HFFc6 (cell line): ENCODE measurements at places on chromosomes 16 and 17.

- no peak for DNase-seq
Measured at GRCh38 chr17:15049795-15050160, 215.3 kb downstream of the PMP22 start.

DNA sequence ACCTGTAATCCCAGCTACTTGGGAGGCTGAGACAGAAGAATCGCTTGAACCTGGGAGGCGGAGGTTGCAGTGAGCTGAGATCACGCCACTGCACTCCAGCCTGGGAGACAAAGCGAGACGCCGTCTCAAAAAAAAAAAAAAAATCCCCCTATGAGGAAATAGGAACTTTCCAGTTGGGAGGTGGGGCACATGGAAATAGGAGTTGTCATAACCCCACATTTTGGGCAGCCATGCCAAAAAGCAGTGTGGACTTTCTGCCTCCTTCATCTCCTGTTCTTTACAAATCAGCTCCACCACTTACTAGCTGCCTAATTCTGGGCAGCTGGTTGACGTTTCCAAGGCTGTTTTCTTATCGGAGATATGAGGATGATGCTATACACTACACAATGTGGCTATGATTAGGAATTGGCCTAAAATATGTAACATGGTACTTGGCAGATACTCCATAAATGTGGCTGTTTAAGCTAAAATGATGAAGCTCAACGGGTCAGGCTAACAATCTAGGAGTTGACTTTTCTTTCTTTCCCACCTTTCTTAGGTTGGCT lies 21.5 kb upstream of the CCL5 start:
- no peak for DNase-seq

- DNase-seq, result no peak
Measured at GRCh38 chr17:40563220-40564052, 1.8 kb downstream of the CCR7 start.

GRCh38 chr17:30950669-30951399 lies 20.0 kb upstream of the RNF135 start:
- peak; percentile 87 for DNase-seq

- DNase-seq, result no peak
Measured at GRCh38 chr16:50879873-50880695, 138.2 kb downstream of the CYLD start.

GRCh38 chr16:4184038-4184702 lies 57.7 kb downstream of the SRL start:
- no peak for DNase-seq

DNA sequence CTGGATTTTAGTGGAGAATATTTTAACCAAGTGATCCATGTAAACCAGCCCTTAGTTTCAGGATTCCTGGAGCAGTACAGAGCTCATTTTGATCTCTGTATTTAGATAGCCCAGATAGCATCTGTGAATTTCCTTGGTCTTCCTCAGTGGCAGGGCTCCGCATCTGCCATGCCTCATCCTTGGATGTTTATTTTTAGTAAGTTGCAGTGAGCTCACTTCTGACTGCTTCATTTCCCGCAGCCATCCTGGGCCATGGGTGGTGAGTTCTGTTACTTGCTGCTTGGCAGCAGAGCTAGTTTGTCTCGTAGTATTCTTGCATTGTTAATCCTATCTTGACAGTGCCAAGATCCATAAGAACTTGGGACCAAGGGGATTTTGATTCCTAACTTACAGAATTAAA lies 33.7 kb downstream of the IST1 start:
- peak; percentile 79 for DNase-seq

DNA sequence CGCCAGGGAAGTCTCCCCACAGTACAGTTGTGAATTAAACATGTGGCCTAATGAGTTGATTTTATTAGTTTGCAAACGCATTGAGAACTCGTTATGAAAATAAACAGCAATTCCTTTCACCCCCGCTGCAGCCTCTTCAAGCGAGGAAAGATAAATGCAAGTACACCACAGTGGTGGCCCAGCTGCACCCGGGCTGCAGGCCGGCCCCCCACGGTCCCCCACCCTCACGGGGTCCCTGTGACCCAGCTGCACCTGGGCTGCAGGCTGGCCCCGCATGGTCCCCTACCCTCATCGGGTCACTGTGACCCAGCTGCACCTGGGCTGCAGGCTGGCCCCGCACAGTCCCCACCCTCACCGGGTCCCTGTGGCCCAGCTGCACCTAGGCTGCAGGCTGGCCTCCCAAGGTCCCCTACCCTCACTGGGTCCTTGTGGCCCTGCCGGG lies 32.2 kb downstream of the SDK2 start:
- no peak for DNase-seq

DNA sequence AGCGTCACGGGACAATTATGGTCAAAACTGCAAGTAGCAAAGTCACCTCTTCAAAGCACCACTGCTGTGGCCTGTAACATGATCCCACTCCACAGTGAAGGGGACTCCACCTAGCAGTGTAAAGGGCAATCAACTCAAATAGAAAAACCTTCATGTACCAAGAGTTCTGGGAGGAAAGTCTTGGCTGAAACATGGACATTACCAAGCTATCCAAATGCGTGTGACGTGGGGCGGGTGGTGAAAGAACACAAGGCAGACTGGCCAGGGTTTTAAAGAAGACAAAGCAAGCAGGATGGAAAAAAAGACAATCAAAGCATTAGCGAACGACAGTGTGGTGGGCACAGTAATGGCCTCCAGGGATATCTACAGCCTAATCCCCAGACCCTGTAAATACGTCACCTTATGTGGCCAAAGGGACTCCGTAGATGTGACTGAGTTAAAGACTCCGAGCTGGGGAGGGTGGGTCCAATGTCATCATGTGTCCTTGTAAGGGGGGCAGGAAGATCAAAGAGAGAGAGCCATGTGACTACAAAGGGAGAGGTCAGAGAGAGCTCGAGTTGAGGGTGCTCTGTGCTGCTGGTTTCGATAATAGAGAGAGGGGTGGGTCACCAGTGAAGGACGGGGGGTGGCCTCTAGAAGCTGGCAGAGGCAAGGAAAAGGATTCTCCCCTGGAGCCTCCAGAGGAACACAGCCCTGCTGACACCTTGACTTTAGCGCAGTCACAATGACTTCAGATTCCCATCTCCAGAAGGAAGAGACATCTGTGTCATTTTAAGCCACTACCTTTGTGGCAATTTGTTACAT lies 6.0 kb downstream of the HSDL1 start:
- DNase-seq, result no peak

GRCh38 chr16:81548876-81549546 lies 104.4 kb downstream of the CMIP start:
- DNase-seq, result no peak

GRCh38 chr16:66924527-66925321 lies 611 bp downstream of the RRAD start:
- no peak for DNase-seq
